Fibroblast of upper back skin (primary cell): ENCODE measurements at places on chromosomes 5 and 9.

DNA sequence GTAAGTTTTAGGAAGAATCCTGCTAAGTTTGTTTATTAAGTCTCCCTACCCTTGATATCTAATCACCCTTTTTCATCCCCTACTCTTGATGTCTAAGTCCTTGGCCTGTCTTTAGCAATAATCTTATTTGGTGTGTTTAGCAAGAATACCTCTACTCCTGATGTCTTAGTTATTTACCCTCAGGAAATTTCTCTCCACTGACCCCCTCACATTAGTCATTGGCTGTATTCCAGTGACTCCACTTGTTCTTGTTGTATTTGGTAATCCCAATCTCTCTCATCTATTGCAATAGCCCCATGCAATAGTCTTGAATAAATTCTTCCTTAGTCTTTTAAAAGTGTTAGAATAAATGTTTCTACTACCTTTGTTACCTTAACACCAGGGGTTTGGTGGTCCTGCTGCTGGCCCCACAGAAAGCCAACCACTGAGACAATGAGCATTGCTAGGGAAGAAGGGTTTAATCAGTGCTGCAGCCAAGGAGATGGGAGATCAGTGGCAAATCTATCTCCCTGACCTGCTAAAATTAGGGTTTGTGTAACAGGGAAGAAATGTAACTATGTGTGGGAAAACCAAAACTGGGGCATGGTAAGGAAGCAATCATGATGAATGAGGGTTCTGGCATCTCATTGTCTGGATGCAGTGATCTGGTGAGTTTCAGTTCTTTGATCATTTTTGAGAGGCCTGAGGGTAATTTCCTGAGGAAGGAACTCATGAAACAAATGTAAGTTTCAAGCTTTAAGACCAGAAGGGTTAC is 236.4 kb upstream of the DAB2 start:
- DNase-seq: peak; percentile 24

- DNase-seq: peak; percentile 95
Observed at GRCh38 chr5:98248949-98249348, 524.5 kb upstream of the RGMB start.

DNA sequence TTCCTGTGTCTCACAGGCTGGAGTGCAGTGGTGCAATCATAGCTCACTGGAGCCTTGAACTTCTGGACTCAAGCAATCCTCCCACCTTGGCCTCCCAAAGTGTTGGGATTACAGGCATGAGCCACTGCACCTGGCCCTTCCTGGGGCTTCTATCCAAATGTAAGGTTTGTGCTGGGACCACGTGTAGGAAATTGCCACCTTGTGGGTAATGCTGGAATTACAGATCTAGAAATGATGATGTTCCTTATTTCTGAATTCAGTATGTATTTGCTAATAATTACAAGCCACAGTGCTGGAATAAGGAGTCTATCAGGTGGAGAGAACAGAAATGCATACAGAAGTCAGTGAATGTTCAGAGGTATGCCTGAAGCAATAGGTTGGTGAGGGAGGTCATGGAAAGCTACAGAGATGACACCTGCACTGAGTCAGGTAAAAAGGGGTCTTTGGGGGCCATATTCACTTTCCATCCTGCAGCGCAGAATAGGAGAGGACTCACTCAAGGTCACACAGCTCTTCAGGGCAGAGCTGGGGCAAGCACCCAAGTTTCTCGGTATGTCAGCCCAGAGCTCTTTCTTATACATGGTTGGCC is 8.8 kb upstream of the IGFBPL1 start:
- peak; percentile 40 for DNase-seq

GRCh38 chr5:88665750-88666215 is 217.2 kb downstream of the MEF2C start:
- no peak for DNase-seq

DNA sequence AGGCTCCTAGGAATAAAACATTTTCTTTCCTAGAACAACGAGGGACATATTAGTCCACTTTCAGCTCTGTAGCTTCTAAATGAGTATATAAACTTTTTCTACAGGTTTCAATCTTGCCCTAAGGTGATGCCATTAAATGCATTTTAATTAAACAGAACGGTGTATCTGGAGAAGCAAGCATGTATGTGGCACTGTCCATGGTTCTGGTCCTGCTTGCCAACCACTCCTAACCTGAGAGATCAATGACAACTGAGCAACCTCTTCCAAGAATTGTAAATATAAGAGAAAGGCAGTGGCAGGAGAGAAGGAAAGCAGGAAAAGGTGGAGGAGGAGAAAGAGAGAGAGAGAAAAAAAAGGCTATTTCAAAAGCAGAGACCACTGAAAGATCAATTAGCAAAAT is 95.6 kb upstream of the SPOCK1 start:
- DNase-seq: no peak

GRCh38 chr5:81753429-81753828 is 2.5 kb upstream of the SSBP2 start:
- DNase-seq: no peak

GRCh38 chr5:133425222-133425621 is 187.1 kb downstream of the FSTL4 start:
- no peak for DNase-seq

GRCh38 chr9:130579738-130580463 is 524 bp downstream of the FUBP3 start:
- no peak for DNase-seq

- no peak for DNase-seq
Observed at GRCh38 chr9:13529321-13530104, 250.0 kb upstream of the MPDZ start.

DNA sequence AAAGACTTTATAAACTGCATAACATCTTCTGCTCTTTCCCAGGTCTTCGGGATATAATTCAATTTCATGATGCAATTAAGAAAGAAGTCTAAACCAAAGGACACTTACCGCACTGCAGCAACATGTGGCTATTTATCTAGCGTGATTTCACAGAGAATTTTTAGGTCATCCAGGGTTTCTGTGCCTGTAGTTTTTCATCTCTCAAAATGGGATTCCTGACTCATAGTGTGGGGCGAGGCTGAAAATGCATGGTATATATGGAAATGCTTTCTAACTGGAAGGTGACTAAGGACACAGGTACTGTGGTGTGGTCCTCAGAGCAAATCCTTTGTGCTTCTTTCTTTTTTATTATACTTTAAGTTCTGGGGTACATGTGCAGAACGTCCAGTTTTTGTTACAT is 557.7 kb upstream of the KLF4 start:
- DNase-seq: peak; percentile 57
